ENCODE measurements at places on chromosomes 5 and 9.

GRCh38 chr9:2465921-2466460 is 155.6 kb upstream of the VLDLR start:
- DNase-seq = no peak

DNA sequence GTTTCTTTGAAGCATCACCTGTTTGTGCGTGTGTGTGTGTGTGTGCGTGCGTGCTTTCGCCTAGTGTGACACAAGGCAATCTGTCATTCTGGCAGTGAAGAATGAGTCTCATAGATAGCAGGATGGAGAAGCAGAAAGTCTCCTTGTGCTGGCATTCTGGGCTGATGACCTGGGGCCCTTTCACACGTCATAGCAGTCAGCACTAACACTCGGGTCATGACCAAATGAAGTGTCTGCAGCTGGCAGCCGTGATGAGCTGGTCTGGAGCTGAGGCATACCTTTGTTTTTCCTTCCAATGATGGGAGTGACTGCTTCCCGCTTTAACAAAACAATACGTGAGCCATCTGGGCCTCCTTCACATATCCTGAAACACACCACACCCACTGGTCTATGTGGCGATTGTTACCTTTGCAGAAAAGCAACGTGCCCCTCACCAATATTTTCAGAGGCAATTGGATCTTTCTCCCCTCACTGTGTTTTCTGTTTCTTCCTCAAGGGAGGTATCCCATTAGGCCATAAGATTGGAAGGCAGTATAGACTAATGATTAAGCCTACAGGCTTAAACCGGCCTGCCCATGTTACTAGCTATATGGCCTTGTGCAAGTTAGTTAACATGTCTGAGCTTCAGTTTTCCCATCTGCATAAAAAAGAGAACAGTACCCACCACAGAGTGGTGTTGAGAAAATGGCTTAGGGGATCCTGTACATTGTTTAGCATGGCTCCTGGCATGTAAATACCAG is 88.8 kb downstream of the SREK1 start:
- DNase-seq = no peak

- DNase-seq = no peak
Measured at GRCh38 chr5:54902791-54903473, 82.5 kb downstream of the ESM1 start.

DNA sequence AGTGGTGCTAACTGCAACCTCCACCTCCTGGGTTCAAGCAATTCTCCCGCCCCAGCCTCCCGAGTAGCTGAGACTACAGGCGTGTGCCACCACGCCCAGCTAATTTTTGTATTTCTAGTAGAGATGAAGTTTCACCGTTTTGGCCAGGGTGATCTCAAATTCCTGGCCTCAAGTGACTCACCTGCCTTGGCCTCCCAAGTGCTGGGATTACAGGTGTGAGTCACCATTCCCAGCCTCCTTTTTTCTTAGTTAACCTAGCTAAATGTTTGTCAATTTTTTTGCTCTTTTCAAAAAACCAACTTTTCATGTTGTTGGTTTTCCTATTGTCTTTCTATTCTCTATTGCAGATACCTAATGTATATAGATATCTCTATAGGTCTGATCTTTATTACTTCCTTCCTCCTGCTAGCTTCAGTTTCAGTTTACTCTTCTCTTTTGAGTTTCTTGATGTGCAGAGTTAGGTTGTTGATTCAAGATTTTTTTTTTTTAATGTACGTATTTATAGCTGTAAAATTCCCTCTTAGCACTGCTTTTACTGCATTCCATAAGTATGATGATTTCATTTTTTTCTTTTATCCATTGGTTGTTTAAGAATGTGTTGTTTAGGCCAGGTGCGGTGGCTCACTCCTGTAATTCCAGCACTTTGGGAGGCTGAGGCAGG is 32.9 kb downstream of the FGD3 start:
- DNase-seq = no peak

- no peak for DNase-seq
Measured at GRCh38 chr9:112140936-112141335, 34.2 kb downstream of the SUSD1 start.
